ENCODE measurements at places on chromosomes 2 and 18.

DNA sequence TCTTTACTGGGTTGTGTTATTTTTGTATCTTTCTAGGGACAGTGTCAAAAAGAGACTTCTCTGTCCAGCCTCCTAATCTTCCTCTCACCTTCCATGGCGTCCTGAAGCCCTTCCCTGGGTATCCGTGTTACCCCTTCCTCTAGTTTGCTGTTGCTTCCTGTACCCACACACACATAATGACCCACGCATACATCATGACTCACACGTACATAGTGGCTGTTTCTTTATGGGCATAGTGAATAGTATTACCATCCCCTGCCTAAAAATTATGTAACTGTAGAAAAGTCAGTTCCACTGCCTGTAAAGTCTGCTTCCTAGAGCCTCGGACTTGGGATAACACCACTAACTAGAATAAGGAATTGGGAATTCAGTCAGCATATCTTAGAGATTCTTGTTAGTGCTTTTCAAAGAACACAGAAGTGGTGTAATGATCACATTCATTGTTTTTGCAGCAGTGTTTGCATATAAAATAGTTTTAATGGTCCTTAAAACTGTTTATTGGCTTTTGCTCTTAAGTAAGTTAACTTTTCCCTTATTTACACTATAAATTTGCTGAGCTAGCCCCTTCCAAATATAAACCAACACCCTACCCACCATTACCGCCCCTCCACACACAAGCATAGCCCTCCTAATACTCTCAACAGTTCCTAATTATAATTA lies 308.4 kb upstream of the RAB12 start:
- DNase-seq = no peak

- no peak for DNase-seq
Measured at GRCh38 chr18:10059610-10060468, 146.0 kb downstream of the VAPA start.

- peak; percentile 46 for DNase-seq
Measured at GRCh38 chr18:63107171-63107845, 212.3 kb downstream of the BCL2 start.

GRCh38 chr2:80135001-80135400 lies 169.6 kb downstream of the LRRTM1 start:
- no peak for DNase-seq

- no peak for DNase-seq
Measured at GRCh38 chr2:222318712-222319585, 20.2 kb upstream of the PAX3 start.

DNA sequence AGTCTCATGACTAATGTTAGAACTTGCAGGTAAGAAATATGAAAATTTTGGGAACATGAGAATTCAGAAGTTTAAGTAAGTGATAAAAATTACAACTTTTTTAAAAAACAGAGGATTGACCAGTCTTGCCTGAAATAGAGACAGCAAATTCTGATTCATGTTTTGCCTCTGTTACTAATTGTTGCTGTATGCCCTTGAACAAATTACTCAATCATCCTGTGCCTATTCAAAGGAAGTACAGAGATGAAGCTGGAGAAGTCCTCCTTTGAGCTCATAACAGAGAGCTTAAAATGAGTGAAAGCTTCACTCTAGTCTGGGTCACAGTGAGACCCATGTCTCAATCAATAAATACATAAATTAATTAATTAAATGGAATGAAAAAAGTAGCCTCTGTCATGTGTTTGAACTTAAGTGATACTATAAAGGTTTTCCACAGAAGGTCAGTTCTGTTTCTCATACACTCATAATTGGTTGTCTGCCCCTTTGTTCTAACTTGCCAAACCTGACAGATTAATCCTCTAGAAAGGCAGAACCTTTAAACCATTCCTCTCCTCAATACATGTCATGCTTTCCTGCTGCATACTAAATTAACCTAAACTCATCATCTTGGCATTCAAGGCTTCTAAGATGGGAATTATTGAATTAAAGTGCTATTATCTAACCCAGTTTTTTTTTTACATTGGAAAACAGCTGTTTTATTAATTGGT lies 374.6 kb upstream of the LRATD1 start:
- no peak for DNase-seq

DNA sequence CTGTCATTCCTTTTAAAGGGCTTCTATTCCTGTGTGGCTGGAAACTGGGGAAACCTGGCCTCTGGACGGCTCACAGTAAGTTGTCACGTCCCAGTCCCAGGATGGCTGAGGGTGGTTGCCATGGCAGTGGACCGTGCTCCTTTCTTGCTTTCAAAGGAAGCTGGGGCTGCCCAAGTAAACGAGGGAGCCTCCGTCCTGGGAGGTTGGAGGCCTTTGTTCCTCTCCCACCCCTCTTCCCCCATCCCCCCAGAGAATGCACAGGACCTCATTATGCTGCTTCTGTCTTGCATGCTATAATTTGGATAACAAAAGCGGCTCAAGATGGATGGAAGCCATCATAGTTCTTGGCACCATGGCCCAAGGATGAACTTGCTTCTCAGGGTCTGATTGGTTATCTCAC lies 325.5 kb upstream of the HS6ST1 start:
- no peak for DNase-seq

DNA sequence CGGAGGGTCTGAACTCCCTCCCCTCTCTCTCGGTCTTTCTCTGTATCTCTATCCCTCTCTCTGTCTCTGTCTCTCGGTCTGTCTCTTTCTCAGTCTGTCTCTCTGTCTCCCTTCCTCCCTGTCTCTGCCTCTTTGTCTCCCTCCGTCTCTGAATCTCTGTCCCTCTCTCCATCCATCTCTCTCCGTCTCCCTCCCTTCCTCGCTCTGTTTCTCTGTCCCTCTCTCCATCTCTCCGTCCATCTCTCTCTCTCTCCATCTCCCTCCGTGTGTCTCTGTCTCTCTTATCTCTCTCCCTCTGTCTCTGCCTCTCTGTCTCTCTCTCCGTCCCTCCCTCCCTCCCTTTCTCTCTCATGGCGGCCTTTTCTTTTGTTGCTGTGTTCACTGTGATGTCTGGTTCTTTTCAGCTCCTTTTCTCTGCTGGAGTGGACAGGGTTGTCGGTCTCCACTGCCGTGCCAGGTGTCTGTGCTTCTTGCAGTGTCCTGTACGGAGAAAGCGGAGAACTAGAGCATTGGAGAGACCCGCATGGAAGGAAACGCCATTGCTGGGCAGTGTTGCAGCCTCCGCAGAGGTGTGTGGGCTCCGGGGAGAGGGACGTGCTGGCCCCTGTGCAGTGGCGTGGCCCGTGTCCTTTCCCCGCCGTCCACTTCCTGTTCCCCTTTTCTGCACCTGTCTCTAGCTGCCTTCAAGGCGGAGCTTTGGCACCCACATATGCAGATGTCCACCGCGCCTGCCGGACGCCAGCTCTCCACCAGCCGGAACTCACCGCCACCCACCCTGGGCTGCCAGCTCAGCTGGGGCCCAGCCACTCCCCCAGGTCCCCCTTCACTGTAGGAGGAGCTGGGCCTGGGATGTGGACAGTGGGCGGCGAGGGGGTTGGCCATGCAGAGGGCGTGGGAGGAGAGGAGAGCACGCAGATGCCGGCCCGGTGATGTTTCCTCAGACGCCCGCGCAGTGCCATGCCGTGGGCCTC lies 113.1 kb downstream of the NFATC1 start:
- no peak for DNase-seq

GRCh38 chr2:43269074-43269572 lies 42.7 kb upstream of the ZFP36L2 start:
- DNase-seq = peak; percentile 79

GRCh38 chr18:13431886-13432285 lies 213.3 kb downstream of the LDLRAD4 start:
- DNase-seq = no peak

GRCh38 chr2:98608962-98609604 lies 694 bp downstream of the UNC50 start:
- DNase-seq = no peak

GRCh38 chr2:88753833-88754584 lies 62.5 kb downstream of the RPIA start:
- no peak for DNase-seq

DNA sequence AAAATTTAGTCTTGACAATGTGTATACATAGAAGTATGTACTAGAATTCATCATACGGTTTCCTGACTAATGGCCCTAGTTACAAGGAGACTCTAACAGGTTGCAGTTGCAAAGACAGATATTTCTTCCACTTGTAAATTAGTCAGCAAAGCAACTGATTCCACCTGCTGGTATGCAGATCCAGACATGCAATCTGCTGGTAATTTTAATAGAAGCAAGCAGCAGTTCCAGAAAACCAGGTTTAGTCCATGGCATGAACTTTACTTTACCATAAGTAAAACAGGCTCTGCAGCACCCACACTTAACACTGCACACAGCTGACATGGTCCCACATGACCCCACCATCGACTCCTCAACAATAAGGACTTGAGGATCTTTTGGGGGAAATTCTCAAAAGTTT lies 110.9 kb upstream of the SP3 start:
- DNase-seq = no peak

- DNase-seq = no peak
Measured at GRCh38 chr2:189192766-189193165, 13.2 kb upstream of the COL5A2 start.

GRCh38 chr2:175187378-175187777 lies 5.9 kb upstream of the ATP5MC3 start:
- no peak for DNase-seq

GRCh38 chr18:3472681-3473544 lies 22.9 kb downstream of the TGIF1 start:
- no peak for DNase-seq

DNA sequence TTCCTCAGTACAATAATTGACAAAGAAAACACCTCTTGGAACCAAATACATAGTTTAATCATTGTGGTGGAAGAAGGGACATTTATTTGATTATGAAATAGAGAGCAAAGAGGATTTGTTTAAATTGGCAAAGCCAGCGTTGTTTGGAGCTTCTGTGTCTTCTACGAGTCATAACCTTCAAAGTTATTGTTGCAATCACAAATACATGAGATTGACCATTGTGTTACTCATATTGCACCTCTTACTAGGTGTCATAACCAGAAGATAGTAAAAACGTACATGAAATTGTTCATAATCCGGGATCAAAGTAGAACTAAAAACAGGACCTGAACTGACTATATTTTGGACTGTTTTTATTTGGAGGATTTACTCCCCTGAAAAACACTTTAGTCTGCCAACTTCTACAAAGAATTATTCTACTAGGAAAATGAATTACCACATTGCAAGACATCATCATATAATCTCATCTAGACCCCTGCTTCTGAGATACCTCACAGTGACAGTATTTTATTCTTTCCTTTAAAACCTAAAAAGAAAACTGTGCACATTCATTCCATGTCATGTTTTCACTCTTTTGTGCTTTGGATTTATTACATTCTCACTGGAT lies 151.7 kb upstream of the KLF7 start:
- no peak for DNase-seq

- no peak for DNase-seq
Measured at GRCh38 chr2:38731684-38732221, 19.4 kb downstream of the SRSF7 start.

DNA sequence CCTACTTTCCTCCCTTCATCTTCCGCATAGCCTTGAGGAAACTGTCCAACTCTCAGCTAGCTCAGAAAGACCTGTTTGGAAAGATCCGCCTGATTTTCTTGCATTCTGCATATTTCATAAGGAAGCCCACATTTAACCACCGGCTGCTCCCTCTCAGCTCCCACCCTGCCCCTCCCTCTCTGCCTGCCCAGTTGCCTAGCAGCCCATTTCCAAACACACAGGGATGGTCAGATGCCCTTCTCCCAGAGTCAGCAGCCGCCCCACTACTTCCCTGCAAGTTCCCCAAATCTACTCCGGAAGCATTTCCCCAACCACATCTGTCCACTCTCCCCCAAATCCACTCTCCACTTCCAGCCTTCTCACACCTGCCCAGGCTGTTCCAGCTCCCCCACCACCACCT lies 96.0 kb downstream of the TNS1 start:
- DNase-seq = no peak

DNA sequence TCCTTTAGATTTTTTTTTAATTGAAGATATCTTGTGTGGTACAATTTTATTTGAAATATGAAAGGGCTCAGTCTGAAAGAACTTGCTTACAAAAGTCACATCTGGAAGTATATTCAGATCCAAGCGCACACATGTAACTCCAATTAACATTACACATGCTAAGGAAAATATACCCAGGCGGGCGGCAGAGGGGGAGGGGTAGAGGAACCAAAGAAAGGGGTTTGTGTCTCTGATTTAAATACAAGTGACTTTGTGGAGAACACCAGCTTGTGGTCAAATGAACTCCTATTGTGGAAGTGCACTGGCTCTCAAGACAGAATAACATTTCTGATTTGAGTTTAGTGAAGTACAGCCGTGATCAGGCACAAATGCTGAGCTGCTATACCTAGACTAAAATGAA lies 280.2 kb upstream of the SOX11 start:
- no peak for DNase-seq

DNA sequence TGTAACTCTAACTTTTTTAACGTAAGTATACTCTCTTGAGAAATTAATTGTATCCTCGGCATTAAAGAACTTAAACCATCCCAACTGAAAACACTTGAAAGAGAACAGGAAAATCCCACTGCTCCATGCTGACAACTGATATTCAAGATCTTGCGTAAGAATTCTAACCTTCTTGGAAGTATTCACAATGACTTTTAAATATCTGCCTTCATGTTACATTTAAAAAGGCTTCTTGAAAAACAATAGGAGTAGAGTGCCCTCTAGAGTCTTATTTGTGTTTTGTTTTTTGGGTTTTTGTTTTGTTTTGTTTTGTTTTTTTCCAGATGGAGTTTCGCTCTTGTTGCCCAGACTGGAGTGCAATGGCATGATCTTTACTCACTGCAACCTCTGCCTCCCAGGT lies 65.4 kb upstream of the DNAJC10 start:
- peak; percentile 31 for DNase-seq

DNA sequence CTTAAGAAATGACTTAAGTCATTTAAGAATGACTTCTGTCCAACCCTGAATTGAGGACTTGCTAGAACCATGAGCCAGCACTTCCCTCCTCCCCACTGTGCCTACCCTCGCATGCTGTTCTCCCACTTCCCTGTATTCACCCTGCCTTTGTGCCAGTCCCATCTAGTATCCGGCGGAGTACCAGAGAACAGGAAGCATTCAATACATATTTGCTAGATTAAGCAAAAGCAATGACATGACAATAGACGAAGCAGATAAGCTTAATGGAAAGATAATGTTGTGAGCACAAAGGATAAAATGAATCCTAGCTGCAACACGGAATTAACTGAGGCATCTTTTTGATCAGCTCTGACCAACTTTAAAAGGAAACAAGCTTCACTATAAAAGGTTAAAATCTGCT lies 328.5 kb downstream of the TDRD15 start:
- no peak for DNase-seq

- DNase-seq = no peak
Measured at GRCh38 chr2:28162564-28162963, 230.1 kb upstream of the FOSL2 start.

Data from NCI-H1417 treated with DMSO at 0.1 percent for 48 hours (cell line).